Activated CD8-positive, alpha-beta memory T cell treated with anti-CD3 and anti-CD28 coated beads, Interleukin-2, amount 50 U/mL, for 4 hours (primary cell): ENCODE measurements at places on chromosomes 11 and 22.
A peak's percentile ranks its signal among the peaks of the same experiment; 100 is the strongest.

DNA sequence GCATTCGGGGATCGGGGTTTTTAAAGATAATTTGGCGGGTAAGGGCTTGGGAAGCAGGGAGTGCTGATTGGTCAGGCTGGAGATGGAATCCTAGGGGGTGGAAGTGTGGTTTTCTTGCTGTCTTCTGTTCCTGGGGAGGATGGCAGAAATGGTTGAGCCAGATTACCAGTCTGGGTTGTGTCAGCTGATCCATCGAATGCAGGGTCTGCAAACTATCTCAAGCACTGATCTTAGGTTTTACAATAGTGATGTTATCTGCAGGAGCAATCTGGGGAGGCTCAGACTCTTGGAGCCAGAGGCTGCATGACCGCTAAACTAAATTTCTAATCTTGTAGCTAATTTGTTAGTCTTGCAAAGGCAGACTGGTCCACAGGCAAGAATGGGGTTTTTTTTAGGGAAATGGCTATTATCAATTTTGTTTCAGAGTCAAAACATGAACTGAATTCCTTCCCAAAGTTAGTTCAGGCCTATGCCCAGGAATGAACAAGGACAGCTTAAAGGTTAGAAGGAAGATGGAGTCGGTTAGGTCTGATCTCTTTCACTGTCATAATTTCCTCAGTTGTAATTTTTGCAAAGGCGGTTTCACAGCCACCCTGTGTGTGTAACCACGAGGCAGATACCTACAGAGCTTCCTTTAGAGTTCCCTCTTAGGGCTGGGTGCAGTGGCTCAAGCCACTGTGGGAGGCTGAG, 10.2 kb downstream of the SCGB1A1 start:
- no peak for DNase-seq

DNA sequence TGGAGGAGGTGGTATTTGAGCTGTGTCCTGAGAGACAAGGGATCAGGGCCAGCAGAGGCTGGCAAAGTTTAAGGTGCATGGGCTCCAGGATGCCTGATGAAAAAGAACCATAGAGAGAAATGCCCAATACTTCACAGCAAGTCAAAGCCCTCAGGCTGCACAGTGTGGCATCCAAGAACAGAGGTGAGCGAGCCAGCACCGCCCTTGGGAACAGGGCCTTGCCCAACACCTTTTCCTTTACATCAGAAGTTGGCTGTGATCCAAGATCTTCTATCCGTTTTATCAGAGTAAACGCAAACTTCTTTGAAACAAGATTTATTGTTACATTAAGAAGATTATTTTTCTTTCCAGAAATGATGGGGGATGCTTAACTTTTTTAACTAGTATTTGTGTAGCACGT, 1.4 kb downstream of the B3GNT6 start:
- no peak for DNase-seq

DNA sequence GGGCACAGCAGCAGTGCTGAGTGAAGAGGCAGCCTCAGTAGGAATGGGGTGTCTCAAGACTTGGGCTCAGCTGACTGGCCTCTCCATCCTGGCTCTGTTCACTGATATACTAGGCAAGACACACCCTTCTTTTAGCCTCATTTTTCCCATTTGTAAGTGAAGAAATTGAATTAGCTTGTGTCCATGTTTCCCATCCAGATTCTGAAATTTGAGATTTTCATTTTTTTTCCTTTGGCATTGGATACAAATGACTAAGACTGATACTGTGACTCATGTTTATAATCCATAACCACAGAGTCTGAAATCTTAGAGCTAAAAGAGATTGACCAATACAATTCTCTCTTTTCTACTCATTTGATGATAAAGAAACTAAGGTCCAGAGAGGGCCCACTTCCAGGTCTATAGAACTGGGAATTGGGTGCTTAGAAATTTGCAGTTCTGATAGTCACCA, 110.9 kb downstream of the KCNC1 start:
- DNase-seq, result no peak

DNA sequence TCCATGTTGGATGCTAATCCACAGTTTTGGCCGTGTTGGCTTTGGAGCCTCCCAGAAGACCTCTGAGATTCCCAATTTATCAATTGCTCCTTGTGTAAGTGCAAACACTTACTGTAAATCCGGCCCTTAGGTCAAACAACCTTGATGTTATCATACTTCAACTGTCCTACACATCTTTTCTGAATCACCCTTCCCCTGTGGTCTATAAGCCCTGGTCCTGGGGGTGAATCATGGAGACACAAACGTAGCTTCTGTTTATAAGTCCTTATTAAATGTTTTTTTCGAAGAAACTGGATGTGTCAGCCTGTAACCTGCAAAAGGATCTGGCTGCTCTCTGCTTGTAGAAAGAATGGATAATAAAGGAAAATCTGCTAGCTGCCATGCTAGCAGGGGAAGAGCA, 1.7 kb upstream of the IL10RA start:
- no peak for DNase-seq

- no peak for DNase-seq
Measured at GRCh38 chr11:60899046-60899936, 7.1 kb downstream of the PRPF19 start.

DNA sequence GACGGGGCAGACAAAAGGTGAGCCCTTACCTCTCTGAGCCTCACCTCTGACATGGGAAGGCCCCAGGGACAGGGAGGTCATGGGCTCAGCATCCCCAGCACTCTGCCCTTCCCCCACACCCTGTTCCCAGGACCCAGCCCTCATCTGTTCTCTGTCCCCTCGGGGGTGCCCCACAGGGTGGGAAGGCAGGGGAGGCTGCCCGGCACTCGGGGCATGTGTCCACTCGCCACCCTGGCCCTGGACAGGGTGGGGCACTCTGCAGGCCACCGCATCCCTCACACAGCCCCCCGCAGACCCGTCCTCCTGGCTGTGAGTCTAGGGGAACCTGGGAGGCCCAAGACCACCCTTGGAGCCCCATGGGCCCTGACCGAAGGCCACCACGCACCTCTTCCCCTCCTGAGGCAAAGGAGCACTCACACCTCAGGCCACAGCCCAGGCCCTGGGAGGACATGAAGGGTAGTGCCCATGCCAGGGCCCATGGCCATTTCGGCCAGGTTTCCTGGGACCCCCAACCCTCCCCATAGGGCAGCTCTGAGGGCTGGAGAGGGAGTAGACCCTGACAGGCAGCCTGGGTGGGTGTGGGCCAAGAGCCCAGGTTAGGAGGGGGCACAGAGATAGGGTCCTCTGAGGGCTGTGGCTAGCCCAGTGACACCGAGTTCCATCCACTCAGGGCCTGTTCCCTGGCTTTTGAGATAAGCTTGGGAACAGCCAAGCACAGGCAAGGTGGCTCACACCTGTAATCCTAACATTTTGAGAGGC, 193.1 kb downstream of the IGLL1 start:
- no peak for DNase-seq

DNA sequence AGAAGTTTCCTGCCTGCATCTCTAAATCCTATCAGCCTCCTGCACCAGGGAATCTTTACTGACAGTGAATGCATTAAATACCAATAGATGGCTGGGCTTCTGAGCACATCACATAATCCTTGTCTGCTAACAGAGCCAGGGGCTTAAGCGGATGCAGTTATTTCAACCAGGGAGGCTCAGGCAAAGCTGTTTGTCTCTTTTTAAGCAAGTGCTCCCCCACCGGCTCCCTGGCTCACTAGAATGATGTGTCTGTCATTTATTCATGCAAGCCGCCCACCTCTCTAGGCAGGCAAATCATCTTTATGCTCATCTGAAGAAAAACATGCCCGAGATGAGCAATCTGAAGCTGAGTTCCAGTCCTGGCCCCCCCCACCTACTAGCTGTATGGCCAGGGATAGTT, 182.3 kb downstream of the TENM4 start:
- no peak for DNase-seq

DNA sequence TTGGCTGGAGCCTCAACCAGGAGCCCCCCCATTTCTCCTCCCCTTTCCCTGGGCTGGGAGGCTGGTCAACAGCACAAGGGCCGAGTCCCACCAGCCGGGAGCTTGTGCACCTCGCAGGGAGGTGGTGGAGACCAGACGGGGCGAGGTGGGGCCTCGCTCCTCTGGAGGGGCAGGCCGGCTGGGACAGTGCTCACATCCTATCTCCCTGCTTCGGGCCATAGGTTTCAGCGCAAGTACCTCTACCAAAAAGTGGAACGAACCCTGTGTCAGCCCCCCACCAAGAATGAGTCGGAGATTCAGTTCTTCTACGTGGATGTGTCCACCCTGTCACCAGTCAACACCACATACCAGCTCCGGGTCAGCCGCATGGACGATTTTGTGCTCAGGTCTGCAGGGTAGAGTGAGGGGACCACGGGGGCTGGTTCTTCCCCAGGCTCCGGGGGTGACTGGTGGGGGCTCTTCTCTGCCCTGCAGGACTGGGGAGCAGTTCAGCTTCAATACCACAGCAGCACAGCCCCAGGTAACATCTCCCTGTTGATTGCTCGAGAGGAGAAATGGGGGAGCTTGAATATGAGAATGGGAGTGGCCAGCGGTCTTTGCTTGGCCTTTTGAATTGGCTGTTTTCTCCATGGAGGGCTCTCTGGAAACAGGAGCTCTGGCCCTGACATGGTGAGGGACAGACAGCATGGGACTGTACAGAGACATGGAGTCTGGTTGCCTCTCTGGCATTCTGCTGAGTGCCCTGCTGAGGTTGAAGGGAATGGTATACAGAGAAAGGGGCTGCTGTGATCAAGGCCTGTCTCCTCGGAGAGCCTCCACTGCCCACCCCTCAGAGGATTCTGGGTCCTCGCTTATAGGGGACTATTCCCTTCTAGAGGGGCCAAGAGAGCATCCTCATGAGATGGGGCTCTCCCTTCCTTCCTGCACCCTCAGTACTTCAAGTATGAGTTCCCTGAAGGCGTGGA, 3.3 kb downstream of the SIDT2 start:
- DNase-seq, result no peak

GRCh38 chr11:32374261-32374711, 61.1 kb downstream of the WT1 start:
- DNase-seq, result no peak

GRCh38 chr11:83007477-83007876, 64.2 kb downstream of the RAB30 start:
- no peak for DNase-seq

GRCh38 chr22:21712751-21713427, 22.7 kb downstream of the YPEL1 start:
- peak; percentile 57 for DNase-seq

- DNase-seq, result no peak
Measured at GRCh38 chr11:125457814-125458343, 38.2 kb downstream of the FEZ1 start.

DNA sequence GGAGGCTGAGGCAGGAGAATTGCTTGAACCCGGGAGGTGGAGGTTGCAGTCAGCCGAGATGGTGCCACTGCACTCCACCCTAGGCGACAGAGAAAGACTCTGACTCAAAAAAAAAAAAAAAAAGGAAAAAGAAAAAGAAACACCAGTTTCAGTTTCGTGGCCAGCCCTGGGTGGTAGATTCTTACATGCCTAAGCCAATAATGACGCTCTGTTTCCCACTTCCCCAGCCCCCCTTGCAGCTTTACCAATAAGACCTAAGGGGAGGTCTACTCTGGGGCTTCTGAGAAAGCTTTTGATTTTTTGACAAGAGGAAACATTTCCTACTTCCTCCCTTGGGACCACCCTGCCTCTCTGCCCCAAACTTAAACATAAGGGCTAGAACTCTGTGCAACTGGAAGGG, 30.0 kb upstream of the PTPRJ start:
- peak; percentile 60 for DNase-seq

DNA sequence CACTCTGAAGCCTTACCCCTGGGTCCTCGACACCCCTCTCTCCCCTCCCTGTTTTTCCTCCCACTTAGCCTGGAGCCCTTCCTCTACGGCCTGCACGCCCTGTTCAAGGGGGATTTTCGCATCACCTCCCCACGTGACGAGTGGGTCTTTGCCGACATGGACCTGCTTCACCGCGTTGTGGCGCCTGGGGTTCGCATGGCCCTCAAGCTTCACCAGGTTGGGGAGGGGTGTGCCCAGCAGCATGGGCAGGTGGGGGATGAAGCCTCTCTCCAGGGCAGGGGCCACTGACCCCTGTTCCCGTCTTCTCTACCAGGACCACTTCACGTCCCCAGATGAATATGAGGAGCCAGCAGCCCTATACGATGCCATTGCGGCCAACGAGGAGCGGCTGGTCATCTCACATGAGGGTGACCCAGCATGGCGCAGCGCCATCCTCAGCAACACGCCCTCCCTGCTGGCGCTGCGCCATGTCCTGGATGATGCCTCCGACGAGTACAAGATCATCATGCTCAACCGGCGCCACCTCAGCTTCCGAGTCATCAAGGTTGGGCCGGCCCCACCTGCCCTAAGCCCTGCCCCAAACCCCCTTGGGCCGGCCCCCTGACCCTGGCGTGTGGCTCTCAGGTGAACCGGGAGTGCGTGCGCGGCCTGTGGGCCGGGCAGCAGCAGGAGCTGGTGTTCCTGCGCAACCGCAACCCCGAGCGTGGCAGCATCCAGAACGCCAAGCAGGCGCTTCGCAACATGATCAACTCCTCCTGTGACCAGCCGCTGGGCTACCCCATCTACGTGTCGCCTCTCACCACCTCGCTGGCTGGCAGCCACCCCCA, 2.8 kb upstream of the SIPA1 start:
- DNase-seq, result no peak

- DNase-seq, result no peak
Measured at GRCh38 chr11:134531327-134532130, 119.5 kb upstream of the B3GAT1 start.

- DNase-seq, result no peak
Measured at GRCh38 chr22:21055880-21056319, 10.2 kb downstream of the LRRC74B start.

DNA sequence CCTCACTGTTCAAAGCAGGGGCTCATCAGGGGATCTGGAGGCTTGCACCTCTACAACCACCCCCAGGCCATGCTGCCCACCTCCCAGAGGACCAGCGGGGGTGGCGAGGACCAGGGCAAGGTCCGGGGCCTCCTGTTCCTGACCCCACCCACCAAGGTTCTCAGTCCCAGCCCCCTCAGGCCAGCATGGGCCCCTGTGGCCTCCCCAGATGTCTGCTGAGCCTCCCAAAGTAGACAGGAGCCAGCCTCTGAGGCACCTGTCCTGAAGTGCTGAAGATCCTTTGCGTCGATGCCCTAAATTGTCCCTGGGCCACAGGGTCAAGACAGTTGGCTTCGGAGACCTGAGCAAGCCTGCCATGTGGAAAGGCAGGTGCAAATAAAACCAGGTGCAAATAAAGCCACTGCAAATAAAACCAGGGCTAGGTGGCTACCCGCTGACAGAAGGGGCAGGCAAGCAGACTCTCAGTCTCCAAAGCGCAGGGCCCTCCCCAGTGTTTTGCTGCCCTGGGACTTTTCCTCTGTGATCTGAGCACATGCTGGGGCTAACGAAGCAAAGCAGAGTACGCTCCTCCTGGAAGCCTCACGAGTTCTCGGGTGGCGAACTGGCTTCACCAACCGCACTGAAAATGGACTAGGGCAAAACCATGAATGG, 22.4 kb upstream of the ARFGAP3 start:
- no peak for DNase-seq

DNA sequence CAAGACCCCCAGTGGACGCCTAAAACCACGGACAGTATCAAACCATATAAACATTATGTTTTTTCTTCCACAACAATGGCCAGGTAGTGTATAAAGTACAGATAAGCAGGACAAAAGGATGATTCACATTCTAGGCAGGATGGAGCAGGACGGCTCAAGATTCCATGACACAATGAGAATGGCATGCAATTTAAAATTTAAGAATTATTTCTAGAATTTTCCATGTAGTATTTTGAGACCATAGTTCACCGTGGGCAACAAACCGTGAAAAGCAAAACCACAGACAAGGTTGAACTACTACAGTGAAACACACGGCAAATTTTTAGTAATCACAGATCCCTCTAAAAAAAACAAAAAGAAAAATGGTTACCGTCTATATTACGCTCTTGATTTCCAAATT, 7.5 kb downstream of the NARS2 start:
- no peak for DNase-seq

GRCh38 chr11:65791719-65792213, 4.9 kb downstream of the OVOL1 start:
- peak; percentile 46 for DNase-seq
